Left lung (tissue), 14 donors: ENCODE measurements at places on chromosomes 4 and X. TPM values are rescaled to one million over a fixed set of nuclear protein-coding genes. Genes with fewer than 3 reads are reported as not detected.

Gene RAB9B
- 3.4 TPM for polyA plus RNA-seq

Gene CXCL11
- polyA plus RNA-seq: not detected

Gene AMER1
- polyA plus RNA-seq: 8.0 TPM

Gene TMEM128
- polyA plus RNA-seq: 43.2 TPM

Gene ARHGAP6
- polyA plus RNA-seq: 21.8 TPM

Gene HSD17B13
- polyA plus RNA-seq: 0.68 TPM

Gene NAP1L5
- 11.0 TPM for polyA plus RNA-seq

Gene PCDH7
- polyA plus RNA-seq: 43.9 TPM

Gene MAP3K15
- 1.4 TPM for polyA plus RNA-seq

Gene MTNR1A
- not detected for polyA plus RNA-seq

GRCh38 chrX:64377753-64378152 lies 17.5 kb downstream of the MTMR8 start:
- DNase-seq: no peak

GRCh38 chr4:89196745-89197144 lies 85.4 kb downstream of the TIGD2 start:
- DNase-seq: no peak

DNA sequence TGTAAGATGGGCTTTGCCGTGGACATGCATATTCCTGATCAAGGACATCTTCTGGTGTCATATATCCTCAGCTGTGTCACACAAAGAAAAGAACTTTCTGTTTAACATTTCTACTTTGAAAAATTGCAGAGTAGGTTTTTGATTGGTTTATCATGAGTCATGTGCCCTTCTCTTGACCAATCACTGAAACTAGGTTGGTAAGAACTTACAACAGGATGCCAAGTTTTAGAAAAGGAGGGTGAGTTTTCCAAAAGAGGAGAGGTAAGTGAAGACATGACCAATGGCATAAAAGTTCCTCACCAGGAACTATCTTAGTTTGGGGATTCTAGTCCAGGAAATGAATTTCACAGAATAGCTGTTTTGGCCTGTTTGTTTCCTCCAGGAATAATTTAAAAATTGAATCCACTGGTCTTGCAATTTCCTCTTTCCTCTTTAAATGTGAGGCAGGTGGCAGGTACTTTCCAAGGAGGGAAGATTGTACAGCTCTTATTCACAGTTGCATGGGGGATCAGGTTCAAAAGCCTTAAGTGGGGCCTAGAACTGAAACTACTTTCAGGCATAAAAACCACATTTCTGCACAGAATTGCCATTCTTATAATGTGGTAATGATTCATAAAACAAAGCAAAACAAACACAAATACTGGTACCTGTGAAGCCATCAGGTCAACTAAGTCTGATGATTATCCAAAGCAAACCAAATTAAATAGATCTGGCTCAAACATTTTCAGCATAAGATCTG lies 1114.5 kb upstream of the LCORL start:
- no peak for DNase-seq

GRCh38 chr4:30721185-30722091 lies 1.3 kb downstream of the PCDH7 start:
- DNase-seq: peak; percentile 52

DNA sequence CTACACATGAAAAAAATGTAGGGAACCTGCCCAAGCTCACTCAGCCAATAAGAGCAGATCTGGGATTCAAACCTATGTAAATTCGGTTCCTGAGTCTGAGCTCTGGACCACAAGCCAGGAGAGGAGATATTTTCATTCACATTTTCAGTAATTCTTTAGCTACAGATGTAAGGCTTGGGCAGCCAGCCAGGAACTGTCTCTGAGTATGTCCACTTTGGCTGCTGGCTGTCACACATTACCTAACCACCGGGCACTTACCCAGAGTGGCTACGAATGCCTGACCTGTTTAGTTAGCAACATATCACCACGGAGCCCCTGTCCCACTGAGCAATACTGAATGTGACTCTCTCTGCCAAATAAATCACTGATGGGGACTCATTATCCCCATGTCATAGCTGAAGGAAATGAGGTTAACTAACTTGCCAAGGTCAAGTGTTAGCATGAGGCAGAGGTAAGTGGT lies 15.3 kb downstream of the USP46 start:
- DNase-seq: no peak

DNA sequence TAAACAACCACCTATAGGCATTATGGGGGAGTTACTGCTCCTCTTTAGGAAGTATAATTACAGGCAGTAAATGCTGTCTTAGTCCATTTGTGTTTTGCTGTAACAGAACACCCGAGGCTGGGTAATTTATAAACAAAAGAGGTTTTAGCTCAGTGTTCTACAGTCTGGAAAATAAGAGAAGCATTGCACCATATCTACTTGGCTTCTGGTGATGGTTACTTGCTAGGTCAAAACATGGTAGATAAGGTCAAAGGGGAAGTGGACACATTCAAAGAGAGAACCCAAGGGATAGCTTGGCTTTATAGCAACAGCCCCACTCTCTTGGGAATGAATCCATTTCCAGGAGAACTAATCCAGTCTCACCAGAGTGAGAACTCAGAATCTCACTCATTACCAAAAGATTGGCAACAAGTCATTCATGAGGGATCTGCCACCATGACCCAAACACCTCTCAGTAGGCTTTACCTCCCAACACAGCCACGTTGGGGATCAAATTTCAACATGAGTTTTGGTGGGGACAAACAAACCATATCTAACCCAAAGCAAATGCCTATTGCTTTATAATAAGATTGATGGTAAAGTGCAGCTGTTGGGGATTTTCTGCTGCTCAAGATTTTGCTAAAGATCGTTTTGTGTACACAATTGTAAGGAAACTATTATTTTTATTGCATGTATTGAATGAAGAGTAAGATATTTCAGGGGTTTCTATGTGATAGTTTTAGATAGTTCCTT lies 32.6 kb downstream of the STAG2 start:
- no peak for DNase-seq

- DNase-seq: no peak
Measured at GRCh38 chrX:82087699-82088098, 885.8 kb downstream of the SH3BGRL start.

DNA sequence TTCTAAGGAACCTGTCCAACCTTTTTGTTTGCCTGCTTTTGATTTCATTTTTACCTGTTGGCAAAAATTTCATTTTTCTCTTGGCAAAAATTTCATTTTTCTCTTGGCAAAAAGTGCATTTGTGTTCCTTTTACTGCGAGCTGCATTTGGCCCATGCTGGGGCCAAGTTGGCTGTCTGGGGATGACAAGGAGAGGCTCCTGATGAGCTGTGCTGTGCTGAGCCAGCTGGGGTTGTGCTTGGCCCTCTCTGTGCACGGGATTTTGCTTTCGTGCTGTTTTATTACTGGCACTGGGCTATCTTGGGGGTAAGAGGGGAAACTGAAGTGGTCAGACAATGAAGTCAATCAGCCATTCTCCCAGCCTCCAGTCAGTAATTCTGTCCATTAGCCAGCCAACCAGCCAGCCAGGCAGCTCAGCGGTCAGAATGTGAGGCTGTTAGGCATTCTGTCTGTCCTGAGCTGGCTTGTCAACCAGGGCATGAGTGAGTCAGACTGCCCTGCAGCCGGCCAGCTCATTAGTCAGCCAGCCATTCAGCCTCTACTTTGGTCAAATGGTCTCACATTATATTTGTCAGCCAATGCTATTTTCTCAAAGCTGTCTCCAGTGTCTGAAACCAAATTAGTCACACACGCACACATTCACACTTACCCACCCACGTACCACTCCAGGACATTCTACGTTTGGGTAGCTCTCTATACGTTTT lies 56.9 kb upstream of the PRPS1 start:
- peak; percentile 34 for DNase-seq

- no peak for DNase-seq
Measured at GRCh38 chr4:67122029-67122428, 423.3 kb downstream of the CENPC start.

DNA sequence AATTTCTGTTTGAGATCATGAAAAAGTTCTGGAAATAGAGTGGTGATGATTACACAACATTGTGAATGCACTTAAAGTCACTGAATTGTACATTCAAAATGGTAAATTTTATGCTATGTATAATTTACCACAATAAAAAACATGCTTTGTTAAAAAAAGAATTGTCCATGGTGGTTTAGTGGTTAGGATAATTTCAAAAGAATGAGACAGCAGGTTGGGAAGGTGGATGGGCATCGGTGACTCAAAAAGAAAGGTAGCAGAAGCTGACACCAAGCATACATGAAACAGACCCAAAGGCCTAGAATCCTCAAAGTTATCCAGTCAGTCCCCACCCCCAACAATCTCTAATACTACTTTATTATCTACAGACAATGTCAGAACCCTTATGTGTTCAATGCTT lies 91.1 kb downstream of the MSN start:
- no peak for DNase-seq

DNA sequence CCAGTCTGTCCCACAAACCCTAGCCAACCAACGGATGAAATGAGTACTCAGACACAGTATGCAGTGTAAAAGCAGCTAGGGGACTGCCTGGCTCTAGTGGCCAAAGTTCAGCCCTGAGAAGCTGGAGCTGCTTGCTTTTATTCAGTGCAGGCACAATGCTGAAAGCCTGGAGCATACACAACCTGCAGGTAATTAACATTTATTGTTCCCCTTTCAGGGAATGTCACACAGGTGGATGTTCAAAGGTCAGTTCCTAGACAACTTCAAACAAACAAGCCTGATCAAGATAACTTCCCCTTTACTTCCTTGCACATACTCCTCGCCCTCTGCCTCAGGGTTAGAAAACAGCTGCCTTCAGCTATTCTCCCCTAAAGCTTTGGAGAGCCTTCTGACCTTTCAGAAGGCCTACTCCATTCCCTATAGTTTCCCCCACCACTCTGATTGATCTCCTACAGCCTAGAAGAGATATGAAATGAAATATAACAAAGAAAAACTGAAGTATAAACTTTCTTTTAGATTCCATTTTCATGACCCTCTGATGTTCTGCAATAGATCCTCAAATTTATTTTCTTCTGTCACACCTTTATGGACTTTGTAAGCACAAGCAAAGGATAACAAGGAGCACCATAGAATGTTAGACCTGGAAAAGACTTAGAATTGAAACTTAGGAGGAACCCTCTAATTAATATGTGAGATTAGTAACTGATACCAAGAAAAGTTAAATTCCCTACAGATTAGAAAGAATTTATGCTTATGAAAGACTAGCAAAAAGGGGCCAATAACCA lies 6.8 kb upstream of the DCAF8L1 start:
- DNase-seq: no peak

- DNase-seq: no peak
Measured at GRCh38 chrX:153776120-153776599, 4.7 kb upstream of the SRPK3 start.

GRCh38 chr4:186008057-186008456 lies 60.9 kb upstream of the TLR3 start:
- no peak for DNase-seq

- DNase-seq: no peak
Measured at GRCh38 chr4:166293556-166293955, 420.5 kb downstream of the TLL1 start.

- no peak for DNase-seq
Measured at GRCh38 chr4:149605601-149606378, 209.9 kb downstream of the IQCM start.

DNA sequence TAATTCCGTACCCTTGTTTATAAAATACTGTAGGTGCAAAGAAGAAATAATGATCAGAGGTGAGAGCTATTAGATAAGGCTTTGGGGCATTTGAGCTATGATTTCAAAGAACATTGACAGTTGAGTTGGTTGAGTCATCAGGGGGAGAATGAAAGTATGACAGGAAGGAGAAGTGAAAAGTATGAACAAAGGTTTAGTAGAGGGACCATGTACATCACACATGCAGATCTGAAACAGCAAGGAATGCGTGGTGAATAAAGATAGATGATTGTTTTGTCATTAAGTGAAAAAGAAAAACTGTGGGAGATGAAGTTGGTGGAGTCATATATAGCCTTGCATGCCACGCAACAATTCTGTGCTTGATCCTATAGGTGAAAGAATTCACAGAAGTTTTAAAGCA lies 163.1 kb downstream of the ARAP2 start:
- DNase-seq: no peak

- DNase-seq: no peak
Measured at GRCh38 chr4:36326476-36327029, 45.1 kb downstream of the DTHD1 start.

GRCh38 chrX:49760290-49760890 lies 64.6 kb upstream of the PAGE1 start:
- no peak for DNase-seq

GRCh38 chr4:1763550-1764080 lies 29.5 kb upstream of the FGFR3 start:
- no peak for DNase-seq

DNA sequence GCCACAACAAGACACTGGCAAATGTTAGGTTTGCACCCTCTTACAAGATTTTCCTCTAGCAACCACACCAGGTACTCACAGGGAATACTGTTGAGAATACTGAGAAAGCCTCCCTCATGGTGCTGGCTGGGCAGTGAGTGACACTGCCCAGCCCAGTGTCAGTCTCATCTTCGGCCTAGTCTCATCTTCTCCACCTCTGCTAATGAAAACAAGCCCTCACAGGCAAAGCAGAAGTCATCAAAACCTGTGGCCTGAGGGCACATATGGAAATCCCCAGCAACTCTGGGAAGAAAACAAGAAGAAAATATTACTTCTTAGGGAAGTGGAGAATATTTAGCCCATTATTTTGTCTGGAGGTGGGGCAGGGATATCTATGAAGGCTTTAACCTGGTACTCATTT lies 7.9 kb upstream of the ADAM29 start:
- no peak for DNase-seq

GRCh38 chrX:103941201-103941975 lies 21.0 kb upstream of the TMSB15B start:
- no peak for DNase-seq

DNA sequence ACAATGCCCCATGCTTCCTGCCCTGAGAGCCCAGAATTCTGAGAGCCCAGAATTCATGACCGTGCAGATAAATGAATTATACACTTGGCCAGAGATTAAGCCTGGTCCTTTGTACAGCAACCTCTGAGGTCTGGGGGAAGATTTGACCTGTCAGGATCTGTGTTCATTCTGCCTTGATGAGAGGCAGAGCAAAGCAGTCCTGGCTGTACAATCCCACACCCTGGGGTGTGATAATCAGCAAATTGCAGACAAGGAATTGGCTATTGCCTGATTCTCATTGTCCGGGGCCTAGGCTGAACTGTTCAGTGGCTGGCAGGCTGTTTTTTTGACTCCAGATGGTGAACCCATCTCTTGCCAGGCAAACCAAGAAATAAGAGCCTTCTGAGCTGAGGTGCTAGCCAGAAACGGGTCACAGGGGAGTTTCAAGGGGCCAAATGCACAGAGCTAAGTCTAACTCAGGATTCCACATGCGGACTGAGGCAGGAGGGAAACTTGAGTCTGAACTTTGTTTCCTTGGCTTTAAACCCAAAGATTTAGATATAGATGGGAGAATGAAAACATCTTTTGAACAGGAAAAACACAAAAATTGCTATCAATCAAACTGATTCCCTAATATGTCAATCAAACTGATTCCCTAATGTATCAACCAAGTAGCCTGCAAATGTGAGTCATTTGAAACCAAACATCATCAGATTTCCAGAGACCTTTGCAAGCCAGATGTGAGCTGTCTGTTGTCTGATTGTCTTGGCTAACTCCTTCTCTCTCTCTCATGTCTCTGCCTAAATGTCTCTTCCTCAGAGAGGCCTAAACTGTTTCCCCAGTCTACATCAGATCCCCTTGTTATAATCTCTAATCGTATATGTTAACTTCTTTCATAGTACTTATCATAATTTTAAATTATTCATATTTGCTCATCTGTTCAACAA lies 159.3 kb downstream of the ATG4A start:
- no peak for DNase-seq
